ENCODE measurements at places on chromosomes 4 and X. TPM values are rescaled to one million over a fixed set of nuclear protein-coding genes. Genes with fewer than 3 reads are reported as not detected.

DNA sequence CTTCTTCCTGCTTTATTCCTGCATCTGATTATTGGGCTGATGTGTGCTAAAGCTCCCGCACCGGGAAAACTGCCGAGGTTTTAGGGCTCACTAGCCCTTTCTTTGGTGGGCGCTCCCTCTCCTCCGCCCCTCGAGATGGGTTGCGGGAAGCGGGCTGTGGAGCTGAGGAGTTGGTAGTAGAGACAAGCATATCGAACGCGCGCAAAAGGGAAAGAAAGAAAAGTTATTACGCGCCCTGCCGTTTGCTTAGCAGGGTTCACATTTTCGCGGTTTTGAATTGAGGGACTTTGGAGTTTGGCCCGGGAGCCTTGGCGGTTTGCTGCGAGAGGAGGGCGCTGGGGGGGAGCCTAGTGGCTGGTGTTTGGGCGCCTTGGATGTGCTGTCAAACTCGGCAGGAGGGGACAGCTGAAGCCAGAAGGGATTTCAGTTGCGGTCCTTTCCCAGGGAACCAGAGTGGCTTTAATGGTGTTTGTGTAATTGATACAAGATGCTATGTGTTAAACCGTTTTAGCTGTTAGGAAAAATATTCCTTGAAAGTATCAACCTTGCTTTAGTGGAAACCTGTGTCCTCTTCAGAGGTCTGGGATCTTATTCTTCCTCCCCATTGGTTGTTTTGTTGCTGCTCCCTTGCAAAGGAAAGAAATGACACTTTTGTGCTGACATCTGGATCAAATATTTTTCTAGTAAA is 1.1 kb downstream of the GAB1 start:
- DNase-seq, result no peak

DNA sequence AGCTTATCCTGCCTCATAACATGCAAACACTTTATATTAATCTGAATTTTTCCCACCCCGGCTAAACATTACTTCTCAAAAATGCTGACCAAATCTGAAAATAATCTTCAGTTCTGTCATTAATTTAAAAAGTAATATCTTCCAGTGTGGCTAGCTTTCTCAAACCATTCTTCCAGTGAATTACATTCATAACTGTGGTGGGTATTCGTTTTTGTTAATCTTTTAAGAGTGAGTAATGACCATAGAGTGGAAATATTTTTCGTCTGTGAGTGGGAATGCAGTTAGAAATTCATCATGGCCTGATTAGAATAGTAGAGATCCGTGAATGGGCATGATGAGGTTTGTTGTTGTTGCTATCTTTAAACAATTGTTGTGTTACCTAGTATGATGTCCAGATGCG is 138.6 kb upstream of the SFRP2 start:
- no peak for DNase-seq

DNA sequence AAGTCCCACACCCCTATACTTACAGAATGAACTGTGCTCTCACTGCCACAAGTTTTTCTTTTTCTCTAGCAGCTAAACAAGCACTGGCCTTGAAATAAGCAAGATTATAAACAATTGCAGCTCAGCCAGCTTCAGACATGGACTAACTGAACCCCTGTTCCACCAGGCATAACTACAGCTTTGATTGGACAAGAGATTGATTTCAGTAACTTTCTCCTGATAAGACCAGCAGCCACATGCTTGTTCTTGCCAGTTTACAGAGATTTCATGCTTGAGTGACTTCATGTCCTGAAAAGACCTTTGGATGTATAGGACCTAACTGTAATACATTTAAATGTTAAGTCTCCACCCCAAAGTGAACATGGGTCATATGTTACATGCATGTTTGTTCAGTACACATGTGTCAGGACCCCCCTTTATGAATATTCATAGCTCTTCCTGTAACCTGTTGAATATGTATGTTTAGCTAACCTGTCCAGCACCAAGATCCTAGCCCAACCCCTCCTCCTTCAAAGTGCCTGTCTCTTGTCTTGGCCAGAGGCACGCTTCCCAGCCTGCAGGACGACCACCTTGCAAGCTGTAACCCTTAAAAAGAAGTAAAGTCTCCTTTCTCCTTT is 27.9 kb downstream of the ZNF275 start:
- DNase-seq, result no peak

The CCSER1 gene
- not detected for polyA plus RNA-seq
